ENCODE measurements at places on chromosomes 5 and 9.

GRCh38 chr5:95938766-95939165 is 22.9 kb downstream of the ELL2 start:
- no peak for DNase-seq

DNA sequence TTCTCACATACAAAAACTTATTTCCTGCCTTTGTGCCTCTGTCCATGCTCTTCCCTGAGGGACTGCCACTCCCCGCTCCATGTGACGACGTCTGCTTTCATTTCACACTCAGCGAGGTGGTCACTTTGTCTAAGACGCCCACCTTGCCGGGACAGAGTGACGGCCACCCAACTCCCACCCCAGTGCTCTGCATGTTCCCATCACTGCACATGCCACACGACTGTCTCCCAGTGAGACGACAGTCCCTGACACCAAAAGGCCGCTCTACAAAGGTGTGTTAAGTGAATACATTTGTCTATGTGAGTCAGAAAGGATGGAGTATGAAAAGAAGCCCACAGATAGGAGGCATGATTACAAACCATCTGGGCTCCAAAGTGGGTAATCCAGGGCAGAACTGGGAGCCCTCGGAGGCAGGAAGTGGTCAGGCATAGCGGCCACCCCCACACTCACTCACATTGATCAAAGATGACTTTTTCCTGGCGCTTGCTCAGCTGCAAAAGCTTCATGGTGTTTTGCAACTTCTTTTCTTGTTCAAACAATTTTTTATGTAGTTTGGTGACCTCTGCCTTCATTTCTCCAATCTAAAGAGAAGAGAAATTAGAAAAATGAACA is 185.8 kb downstream of the CDK5RAP2 start:
- no peak for DNase-seq

DNA sequence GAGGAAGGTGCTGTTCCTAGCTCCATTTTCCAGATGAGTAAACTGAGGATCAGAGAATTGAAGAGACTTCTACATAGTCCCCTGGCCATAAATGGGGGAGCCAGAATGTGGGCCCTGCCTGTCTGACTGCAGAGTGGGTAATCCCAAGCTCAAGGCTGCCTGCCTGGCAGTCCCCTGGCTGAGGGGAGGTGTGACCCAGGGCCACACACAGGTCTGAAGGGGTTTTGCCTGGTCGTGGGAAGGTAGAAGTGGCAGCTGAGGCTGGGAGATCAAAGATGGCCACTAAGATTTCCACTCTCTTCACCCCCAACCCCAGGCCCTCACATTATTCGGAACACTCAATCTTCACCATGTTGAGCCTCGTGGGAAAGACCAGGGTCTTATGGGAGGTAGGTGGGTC is 176.3 kb downstream of the MACROH2A1 start:
- no peak for DNase-seq

GRCh38 chr5:113024076-113024697 is 47.6 kb downstream of the DCP2 start:
- no peak for DNase-seq

DNA sequence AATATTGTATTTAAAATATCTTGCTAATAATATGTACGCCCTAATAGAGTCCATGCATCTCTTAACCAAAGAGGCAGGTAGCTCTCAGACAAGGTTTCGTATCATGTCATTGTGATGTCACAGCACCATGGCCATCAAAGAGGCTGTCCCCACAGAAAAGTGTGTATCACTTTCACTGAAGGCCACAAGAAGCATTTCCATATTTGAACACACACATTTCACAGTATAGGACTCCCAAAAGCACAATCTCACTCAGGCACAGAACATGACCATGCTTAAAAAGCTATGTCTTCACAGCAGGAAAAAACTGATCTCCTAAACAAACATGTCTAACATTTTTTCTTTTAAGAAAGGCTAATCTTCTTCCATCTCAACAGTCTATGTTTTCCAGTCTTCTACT is 133.8 kb downstream of the DENND1A start:
- DNase-seq = no peak

GRCh38 chr9:7570107-7570720 is 229.4 kb downstream of the DMAC1 start:
- DNase-seq = no peak

- DNase-seq = no peak
Measured at GRCh38 chr5:57117596-57117995, 56.3 kb upstream of the GPBP1 start.

DNA sequence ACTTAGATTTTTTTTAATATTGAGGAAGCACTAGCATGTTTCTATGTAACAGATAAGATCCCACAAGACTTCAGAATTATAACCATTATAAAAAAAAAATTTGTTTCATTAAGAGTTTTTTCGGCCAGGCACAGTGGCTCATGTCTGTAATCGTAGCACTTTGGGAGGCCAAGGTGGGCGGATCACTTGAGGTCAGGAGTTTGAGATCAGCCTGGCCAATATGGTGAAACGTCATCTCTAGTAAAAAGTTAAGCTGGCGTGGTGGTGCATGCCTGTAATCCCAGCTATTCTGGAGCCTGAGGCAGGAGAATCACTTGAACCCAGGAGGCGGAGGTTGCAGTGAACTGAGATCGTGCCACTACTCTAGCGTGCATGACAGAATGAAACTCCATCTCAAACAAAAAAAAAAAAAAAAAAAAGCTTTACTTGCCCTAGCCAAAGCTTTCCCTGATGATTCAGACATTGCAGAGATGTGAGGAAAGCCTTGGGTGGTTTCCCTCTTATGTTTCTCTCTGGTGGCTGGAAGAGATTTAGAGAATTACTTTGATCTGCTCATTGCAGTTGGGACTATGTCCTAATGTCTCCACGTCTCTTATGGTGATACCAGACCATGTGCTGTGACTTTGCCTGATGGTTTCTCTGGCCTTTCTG is 65.4 kb downstream of the EGFLAM start:
- DNase-seq = no peak

DNA sequence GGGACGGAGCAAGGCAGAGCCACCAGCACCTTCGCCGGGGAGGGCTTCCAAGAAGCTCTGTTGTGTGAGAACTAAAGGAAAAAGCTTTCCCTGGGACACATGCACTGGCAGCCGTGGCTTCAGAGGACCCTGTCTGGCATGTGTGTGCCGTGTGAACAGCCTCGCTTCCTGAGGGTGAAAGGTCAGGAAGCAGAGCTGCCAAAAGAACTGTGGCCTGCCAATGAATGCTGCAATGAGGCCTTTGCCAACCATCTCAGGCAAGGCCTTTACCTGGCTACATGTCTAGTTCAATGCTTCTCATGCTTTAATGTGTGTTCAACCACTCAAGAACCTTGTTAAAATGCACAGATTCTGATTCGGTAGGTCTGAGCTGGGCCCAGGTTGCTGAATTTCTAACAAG is 53.5 kb downstream of the NIPSNAP3B start:
- DNase-seq = no peak

DNA sequence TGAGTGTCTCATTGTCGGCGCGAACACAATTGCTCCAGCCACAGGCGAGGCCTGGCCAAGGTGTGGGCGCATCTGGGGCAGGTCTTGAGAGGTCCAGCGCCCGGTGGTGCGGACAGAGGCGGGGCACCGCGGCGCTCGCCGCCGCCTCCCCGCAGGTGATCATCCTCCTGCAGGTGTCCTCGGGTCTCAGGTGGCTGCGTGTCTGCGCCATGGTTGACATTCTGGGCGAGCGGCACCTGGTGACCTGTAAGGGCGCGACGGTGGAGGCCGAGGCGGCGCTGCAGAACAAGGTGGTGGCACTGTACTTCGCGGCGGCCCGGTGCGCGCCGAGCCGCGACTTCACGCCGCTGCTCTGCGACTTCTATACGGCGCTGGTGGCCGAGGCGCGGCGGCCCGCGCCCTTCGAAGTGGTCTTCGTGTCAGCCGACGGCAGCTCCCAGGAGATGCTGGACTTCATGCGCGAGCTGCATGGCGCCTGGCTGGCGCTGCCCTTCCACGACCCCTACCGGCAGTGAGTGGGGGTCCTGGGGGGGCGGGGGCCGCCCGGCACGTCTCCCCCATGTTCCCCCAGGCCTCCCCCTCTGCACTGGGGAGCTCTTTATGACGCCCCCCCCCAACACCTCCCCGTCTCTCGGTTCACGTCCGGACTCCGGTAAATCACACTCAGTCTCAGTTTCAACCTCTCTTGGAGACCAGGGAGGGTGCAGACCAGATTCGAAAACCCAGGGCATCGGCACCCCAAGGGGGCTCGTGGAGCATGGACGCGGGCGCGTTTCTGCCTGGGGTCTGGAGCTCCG is 446 bp downstream of the NXNL2 start:
- no peak for DNase-seq

GRCh38 chr5:144979516-144980264 is 809.0 kb downstream of the KCTD16 start:
- no peak for DNase-seq

DNA sequence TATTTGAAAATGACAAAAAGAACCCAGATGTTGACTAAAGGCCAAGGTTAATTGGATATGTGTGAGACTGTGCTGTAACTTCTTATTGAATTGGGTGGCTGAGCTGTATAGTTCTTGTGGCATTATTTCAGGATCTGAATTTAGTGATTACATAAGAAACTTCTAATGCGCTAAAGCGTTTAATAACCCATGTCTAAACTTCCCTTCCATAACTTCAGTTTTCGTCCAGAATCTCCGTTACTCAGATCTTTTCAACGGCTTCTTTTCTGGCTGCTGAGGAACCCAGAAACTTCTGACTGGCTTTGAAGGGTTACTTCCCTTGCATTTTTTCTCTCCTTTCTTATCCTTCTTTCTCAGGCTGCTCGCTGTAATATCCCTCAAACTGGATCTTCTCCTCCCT is 28.1 kb upstream of the C9orf72 start:
- no peak for DNase-seq

- no peak for DNase-seq
Measured at GRCh38 chr9:99682870-99683269, 138.8 kb upstream of the NR4A3 start.

GRCh38 chr5:135832941-135833920 is 1.2 kb upstream of the SLC25A48 start:
- DNase-seq = no peak

DNA sequence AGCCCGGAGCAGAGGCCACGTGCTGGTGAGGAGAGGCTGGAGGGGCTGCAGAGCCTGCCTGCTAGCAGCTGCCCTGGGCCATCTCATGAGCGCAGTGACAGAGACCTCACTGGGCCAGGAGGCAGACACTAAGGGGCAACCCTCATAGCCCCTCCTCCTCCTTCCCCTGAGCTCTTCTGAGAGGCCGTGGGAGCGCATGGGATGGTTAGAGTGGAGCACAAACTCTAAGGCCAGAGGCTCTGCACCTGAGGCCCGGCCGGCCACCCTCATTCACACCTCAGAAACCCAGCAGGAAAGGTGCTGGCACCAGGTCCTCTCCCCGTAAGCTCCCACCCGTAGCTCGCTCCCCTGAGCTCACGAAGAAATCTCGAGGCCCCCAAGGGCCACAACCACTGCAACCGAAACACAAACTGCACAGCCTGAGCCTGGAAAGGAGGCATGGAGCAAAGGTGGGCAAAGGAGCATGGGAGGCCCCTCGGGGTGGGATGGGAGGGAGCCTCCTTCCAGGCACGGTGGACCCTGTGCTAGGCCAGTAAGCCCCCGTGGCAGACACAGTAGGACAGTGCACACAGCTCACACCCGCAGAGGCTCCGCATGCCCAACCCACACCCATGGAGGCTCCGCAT is 17.7 kb downstream of the CAMSAP1 start:
- no peak for DNase-seq

GRCh38 chr5:125139590-125139989 is 393.2 kb upstream of the ZNF608 start:
- no peak for DNase-seq

- no peak for DNase-seq
Measured at GRCh38 chr9:93193388-93194220, 9.7 kb downstream of the WNK2 start.

GRCh38 chr9:99169982-99170761 is 51.6 kb downstream of the ALG2 start:
- DNase-seq = no peak

GRCh38 chr9:88237479-88237961 is 99.2 kb upstream of the SPATA31C2 start:
- DNase-seq = no peak

DNA sequence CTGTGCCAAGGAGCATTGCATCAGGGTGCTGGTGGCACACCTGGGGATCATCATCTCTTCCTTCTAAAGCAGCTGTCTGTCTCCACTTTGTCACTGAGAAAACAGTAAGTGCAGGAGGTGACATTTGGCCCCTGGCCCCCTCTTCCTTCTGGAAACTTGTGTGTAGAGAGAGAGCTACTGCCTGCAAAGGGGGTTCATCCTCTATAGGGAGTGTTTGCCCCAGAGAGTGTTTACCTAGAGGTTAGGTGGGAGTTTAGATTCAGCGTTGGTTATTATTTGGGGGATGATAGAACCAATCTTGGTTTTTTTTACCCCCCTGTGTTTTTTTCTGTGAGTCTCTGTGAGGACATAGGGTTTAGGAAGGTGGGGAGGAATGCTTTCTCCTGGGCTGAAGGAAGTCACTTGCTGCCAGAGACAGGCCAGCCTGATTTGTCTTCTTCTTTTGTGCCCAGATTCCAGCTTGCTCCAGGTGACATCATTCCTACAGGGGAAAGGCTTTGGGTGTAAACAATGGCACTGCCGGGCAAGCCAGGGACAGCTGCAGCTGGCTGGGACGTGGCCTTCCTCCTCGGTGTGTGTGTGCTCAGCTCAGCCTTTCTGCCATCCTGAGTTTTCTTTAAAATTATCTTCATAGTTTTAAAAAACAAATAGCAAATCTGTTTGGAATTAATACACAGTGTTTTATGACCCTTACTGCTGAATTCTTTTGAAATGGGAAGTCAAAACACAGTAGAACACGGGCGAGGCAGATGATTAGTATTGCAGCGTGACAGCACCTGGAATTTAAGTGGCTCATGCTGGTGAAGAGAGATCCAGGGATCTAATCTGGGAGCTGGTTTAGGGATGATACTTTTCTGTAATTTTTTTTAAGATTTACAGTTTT is 24.5 kb downstream of the PRRC2B start:
- no peak for DNase-seq

DNA sequence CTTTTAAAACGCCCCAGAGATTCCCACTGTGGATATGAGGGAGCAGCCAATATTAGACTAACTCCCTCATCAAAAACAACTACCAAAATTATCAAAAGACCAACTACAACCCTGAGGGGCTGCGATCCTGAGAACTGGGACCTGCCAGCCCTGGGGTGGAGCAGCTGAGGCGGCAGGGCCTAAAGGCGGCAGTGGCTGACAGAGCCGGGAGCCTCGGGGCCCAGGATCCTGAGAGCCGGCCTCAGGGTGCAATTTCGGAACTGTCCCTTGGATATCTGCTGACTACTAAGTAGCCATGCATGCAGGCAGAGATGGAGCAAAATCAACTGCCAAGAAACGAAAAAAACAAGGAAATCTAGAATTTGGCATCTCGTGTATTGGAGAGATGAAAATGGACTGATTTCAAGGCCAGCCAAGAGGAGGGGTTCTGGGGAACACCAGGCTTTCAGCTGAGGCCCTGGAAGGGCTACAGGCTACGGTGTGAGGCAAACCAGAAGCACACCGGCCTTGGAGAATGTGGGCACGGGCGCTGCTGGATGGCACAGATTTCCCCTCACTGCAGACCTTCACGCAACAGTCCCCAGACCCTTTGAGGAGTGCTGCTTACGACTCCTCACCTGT is 63.6 kb upstream of the UBAC1 start:
- no peak for DNase-seq

GRCh38 chr5:82332886-82333615 is 54.9 kb upstream of the RPS23 start:
- DNase-seq = no peak

- DNase-seq = peak; percentile 33
Measured at GRCh38 chr5:151019331-151019730, 1.1 kb upstream of the GPX3 start.

- no peak for DNase-seq
Measured at GRCh38 chr9:86676396-86676795, 270.9 kb downstream of the GAS1 start.
